Umbilical cord (tissue), 2 donors: ENCODE measurements at places on chromosomes 11 and 22. TPM values are rescaled to one million over a fixed set of nuclear protein-coding genes. Genes with fewer than 3 reads are reported as not detected.

TRIM49 gene
- 2.9 TPM for total RNA-seq

HTR3A gene
- not detected for total RNA-seq

KRTAP5-8 gene
- not detected for total RNA-seq

ROBO4 gene
- 13.0 TPM for total RNA-seq

HMBS gene
- total RNA-seq, result 30.1 TPM

RFPL3 gene
- total RNA-seq, result 0.48 TPM

PGA5 gene
- total RNA-seq, result 8.9 TPM

PPM1F gene
- 23.6 TPM for total RNA-seq

CYP2D6 gene
- 1.2 TPM for total RNA-seq

TUG1 gene
- total RNA-seq, result 52.7 TPM

IGLL1 gene
- not detected for total RNA-seq

SLC17A6 gene
- 7.0 TPM for total RNA-seq

PHETA2 gene
- total RNA-seq, result 15.4 TPM

PLAAT5 gene
- not detected for total RNA-seq

HEPN1 gene
- total RNA-seq, result not detected

NCR3LG1 gene
- 2.2 TPM for total RNA-seq

GNB1L gene
- total RNA-seq, result 19.7 TPM

KRTAP5-10 gene
- total RNA-seq, result not detected

PARVA gene
- total RNA-seq, result 55.9 TPM

TRPM5 gene
- not detected for total RNA-seq

FUT4 gene
- total RNA-seq, result 10.4 TPM

WNT11 gene
- 2.9 TPM for total RNA-seq

NFRKB gene
- total RNA-seq, result 54.2 TPM

IGSF9B gene
- 30.1 TPM for total RNA-seq

P2RY2 gene
- total RNA-seq, result 4.8 TPM

MS4A6A gene
- total RNA-seq, result 41.7 TPM

MAML2 gene
- total RNA-seq, result 17.1 TPM

NPTXR gene
- 3.9 TPM for total RNA-seq

C1QTNF5 gene
- 14.9 TPM for total RNA-seq

BIK gene
- not detected for total RNA-seq

ALDH3B2 gene
- total RNA-seq, result 0.48 TPM

ART5 gene
- total RNA-seq, result not detected

YPEL4 gene
- total RNA-seq, result 3.4 TPM

CRYBB1 gene
- 0.72 TPM for total RNA-seq

MOGAT2 gene
- total RNA-seq, result 1.9 TPM

PAMR1 gene
- total RNA-seq, result 51.5 TPM

NARS2 gene
- 31.8 TPM for total RNA-seq
